ENCODE measurements at places on chromosomes 3 and 15.

DNA sequence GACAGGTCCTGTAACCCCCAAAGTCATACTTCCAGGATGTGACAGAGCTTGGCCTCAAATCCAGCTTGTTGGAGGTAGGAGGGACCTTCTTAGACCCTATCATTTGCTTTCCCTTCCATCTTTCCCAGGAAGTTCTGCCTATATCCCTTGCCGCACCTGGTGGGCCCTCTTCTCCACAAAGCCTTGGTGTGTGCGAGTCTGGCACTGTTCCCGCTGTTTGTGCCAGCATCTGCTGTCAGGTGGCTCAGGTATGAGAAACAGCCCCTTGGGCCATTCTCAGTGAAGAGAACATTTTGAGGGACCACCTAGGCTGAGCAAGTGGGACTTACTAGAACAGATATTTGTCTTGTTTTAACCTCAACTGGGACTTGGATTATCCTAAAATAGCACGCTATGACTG, 1.3 kb downstream of the IL17RE start:
- DNase-seq, result no peak

DNA sequence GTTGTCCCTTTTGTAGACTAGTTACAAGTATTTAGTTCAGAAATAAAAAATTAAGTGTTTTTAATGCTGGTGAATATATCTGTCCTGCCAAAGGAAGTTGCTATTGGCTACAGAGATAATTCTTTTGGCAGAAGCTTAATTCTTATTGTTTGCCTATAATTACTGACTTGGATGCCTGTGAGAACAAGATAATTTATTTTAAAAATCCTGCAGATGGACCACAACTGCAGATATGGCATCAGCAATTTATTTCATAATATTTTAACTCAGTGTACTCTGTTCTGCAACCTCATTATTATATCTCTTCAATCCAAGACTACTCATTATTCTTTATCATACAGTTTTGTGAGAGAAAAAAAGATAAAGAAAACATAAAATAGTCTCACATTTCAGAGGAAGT, 789.8 kb downstream of the NAALADL2 start:
- no peak for DNase-seq

DNA sequence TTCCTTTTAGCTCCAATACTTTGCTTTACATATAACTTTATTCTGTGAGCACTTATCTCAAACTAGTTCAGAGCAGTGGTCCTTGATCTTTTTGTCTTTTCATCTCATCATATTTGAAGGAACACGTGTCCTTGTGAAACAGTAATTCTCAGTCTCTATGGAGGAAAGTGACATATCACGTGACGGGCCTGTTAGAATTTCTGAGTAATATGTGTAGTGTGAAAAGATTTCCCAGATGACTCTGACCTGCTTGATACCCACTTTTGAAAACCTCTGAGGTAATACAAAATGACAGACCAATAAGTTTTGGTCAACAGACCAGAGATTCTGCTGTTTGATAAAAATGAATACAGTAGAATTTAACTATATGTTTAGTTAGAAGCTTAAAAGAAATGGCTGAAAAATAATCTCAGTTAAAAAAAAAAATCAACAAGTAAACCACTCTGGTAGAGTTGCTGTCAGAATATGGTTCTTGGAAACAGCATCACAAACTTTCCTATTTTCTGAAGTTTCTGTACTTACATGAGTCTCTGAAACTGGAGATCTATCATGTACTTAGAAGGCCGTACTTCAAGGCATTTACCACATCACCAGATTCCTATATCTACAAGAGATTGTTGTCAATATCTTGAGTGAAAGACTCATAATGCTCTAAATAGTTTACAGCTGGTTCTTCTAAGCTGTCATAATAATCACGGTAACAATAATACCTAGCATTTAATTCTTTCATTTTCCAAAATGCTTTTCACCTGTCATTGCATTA, 590.2 kb upstream of the TBL1XR1 start:
- DNase-seq, result no peak

DNA sequence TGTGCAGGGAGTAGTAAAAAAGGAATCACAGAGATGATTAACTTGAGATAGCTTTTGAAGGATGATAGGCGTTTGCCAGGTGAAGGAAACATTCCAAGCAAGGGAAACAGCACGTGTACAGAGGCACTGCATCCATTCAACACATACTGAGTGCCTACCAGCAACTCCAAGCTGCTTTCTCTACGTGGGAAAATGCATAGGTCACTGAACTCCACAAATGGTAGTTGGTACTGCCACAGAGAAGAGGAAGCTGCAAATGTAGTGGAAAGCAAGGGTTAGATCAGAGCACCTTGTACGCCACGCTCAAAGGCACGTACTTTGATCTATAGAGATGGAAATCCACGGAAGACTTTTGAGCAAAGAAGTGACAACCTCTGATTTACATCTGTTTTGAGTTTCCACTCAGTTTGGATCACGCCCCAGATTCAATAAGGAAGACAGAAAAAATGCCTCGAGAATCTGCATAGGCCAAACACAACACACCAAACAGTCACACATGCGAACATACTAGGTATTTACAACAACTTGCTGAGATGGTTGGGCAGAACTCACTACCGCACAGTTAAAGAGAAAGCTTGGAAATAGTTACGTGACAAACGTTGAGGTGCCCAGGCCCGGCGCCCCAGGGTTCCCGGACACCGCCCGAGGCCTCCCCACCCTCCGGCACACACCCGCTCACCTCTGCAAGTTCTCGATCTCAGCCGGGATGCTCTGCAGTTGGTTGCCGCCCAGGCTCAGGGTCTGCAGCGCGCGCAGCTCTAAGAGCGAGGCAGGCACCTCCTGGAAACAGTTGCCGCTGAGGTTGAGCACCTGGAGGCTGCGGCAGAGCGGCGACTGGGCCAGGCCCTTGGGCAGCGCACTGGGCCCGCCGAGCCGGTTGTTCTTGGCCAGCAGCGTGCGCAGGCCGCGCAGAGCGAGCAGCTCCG, 826 bp downstream of the LRRC58 start:
- peak; percentile 12 for DNase-seq

DNA sequence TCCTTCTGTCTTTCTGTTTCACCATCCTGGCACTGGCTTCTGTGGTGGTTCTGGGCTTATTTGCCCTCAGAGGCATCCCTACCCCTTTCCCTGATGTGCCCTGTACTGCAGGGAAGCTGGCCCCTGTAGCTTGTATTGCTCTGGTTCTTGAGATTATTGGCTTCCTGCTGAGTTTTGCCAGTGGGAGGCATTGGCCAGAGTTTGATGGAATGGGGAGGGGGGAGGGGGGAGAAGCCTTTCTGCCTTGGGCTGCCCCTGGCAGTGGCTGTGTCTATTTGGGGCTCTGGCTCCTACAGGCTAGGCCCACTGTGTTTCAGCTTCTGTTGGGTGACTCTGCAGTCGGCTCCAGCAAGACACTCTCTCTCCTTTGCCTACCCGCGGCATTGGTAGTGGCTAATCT, 41.6 kb upstream of the SEMA6D start:
- no peak for DNase-seq

DNA sequence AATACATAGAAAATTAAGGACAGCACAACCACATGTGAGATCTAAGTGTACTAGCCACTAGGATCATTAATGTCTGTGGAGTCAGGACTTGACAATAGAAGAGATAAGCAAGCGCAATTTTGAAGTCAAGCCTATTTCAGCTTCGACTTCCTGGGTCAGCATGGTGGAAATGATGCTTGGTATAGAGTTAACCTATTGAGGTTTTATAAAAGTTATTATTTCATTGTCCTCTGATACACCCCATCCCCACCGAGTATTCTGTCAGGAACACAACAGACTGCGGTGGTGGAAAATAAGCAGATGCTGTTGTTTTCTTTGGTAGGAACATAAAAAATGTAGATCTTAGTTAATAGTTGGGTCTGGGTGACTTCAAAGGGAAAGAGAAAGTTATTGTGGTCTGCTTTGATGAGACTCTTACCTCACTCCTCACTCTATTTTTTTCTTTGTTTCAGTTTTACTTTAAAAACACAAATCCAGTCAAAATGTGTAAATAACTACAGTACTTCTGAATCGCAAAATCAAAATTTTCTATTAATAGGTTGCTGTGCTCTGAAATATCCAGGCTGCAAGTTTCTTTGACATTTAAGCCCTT, 82.1 kb downstream of the IL5RA start:
- no peak for DNase-seq

DNA sequence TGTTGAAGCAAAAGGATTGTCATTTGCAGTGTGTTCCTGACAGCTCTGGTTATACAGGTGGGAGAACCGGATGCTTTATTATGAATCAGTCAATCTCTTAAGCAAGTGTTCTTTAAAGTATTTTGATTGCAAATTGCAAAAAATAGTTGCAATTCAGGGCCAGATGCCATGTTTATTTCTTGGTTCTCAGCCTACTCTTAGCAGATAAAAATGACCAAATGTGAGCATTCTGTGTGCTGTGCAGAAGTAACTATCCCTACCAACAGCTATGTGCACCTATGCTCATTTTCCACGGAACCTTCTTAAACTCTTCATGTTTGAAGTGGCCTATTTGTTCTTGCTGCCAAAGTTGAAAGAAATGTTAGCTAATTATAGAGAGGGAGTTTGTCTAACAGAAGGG, 262.3 kb upstream of the RASGRP1 start:
- DNase-seq, result no peak

GRCh38 chr15:57961919-57962318, 103.6 kb downstream of the ALDH1A2 start:
- DNase-seq, result no peak

- peak; percentile 57 for DNase-seq
Measured at GRCh38 chr3:74614107-74614967, at the start of gene CNTN3. Gene CNTN3, minus strand, starts transcription at chr3:74614659. Its CDS starts 93,547 bp downstream, at chr3:74521112.

- no peak for DNase-seq
Measured at GRCh38 chr15:26934848-26935247, 36.1 kb upstream of the GABRG3 start.

DNA sequence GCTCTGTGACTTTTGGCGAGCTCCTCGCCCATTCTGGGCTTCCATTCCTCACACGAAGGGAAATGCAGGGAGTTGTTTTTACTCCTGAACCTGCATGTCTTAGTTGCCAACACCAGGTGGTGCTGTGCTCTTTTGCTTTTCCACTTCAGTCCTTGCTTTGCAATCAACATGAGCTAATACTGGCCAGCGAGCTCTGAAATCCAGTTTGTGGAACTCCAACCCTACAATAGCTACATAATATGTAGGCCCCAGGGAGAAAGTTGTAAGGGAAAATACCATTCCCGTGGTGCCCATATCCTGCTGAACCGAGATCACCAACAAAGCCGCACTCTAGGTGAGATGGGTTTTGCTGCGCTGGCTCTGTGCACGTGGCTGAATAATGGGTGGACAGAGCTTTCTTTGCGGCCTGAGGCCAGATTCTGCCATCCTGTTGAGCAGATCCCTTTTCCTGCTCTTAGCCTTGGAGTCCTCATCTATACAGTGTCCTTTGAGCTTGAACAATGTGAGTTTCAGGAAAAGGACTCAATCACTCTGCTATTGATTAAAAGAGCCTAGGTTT, 25.0 kb downstream of the LSM3 start:
- DNase-seq, result peak; percentile 66

GRCh38 chr3:149535333-149535685, 60.8 kb downstream of the TM4SF4 start:
- DNase-seq, result no peak

DNA sequence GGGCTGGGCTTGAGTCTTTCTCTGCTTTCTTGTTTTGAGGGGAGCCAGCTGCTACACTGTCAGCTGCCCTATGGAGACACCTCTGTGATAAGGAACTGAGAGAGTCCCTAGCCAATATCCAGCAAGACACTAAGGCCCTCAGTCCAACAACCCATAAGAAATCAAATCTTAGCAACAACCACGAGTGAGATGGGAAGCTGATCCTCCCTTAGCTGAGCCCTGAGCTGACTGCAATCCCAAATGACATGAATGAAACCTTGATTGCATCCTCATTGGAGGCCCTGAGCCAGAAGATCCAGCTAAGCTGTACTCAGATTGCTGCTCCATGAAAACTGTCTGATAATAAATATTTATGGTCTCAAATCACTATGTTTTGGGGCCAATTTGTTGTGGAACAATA, 302.1 kb upstream of the MME start:
- no peak for DNase-seq

DNA sequence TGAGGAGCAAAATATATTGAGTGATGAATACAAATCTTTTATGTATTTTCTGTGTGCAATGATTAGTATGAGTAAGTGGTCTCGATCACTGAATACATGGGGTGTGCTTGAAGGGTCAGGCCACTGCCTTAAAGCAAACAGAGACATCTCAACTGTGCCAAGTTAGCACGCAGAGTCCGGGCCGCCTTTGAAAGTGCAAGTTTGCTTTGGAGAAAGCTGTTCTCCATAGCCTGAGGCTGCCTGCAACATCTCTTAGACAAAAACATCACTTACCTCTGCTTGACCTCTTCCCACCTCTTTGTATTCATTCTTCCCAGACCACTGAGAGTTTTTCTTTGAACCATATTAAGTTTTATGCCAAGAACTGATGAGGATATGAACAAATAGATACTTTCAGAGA, 267.0 kb downstream of the ZBTB20 start:
- peak; percentile 6 for DNase-seq

- no peak for DNase-seq
Measured at GRCh38 chr3:127214975-127215374, 22.0 kb downstream of the PRR23E start.

- DNase-seq, result no peak
Measured at GRCh38 chr15:66581972-66582537, 16.3 kb upstream of the LCTL start.

GRCh38 chr15:34665498-34666116, 82.2 kb upstream of the GOLGA8B start:
- no peak for DNase-seq

- DNase-seq, result no peak
Measured at GRCh38 chr3:193686665-193687483, 93.9 kb downstream of the OPA1 start.

DNA sequence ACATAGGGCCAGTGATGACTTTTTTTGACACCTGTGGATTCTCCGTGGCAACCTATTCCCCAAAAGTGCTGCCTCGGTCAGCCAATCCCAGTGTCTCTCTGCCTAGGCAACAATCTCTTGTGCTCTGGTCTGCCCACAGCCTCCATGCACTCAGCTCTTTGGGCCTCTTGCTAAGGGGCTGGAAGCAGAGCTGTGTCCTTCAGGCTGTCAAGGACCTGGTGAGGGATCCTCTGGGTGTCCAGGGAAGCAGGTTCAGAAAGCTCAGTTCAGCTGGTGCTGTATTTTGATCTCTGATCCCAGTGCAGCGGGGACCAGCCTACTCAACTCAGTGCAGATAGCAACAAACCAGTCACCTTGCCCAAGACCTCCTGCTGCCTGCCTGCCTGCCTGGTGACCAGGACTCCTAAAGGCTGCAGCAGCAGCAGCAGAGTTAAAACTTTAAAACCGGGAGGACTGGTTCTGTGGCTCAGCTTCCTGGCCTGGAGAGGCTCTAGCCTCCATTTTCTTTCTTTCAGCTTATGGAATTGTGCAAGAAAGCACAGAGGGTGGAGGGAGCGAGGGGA, 6.2 kb downstream of the PAK6 start:
- peak; percentile 59 for DNase-seq

GRCh38 chr3:150602426-150603152, 532 bp upstream of the SELENOT start:
- DNase-seq, result no peak

GRCh38 chr3:15500107-15500724, 21.3 kb downstream of the COLQ start:
- no peak for DNase-seq

DNA sequence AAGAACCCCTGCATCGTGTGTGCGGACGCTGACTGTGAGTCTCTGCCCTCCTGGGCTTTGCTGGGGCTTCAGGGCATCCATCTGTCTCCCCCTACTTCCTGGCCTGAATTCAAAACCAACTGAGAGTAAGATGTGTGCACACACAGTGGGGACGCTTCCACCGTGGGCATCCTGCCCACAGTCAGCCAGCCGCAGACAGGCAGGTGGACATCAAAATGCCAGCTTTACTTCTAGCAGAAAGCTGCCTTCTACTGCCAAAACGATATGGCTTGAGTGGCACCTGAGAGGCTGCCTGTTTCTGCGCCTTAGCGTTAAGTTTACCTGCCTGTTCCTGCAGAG, 18.5 kb downstream of the ALDH1A3 start:
- DNase-seq, result no peak

Data from mammary epithelial cell (primary cell).